Activated CD8-positive, alpha-beta memory T cell treated with anti-CD3 and anti-CD28 coated beads for 4 hours (primary cell): ENCODE measurements at places on chromosomes 5 and 9.

GRCh38 chr5:28301712-28302111 is 1263.3 kb upstream of the CDH9 start:
- no peak for DNase-seq

GRCh38 chr5:57986761-57987341 is 473.0 kb downstream of the PLK2 start:
- no peak for DNase-seq

DNA sequence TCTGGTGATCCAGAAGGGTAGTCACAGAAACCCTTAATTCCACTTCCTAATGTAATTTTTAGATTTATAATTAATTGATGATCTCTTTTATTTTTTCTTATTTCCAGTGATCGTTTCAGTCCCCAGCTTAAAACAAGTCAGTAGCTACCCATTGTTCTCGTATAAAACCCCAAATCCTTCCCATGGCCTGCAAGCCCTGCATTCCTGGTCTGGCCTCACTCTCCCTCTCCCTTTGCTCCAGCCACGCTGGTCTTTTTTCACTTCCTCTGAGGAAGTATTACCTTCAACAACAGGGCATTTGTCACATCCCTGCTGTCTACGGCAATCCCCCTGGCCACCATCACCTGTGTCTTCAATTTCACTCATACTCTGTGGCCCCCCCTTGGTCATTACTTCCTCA is 44.8 kb downstream of the ACOT12 start:
- DNase-seq = no peak

- no peak for DNase-seq
These were observed 12.1 kb upstream of the P4HA2 start for GRCh38 chr5:132239776-132240175.

DNA sequence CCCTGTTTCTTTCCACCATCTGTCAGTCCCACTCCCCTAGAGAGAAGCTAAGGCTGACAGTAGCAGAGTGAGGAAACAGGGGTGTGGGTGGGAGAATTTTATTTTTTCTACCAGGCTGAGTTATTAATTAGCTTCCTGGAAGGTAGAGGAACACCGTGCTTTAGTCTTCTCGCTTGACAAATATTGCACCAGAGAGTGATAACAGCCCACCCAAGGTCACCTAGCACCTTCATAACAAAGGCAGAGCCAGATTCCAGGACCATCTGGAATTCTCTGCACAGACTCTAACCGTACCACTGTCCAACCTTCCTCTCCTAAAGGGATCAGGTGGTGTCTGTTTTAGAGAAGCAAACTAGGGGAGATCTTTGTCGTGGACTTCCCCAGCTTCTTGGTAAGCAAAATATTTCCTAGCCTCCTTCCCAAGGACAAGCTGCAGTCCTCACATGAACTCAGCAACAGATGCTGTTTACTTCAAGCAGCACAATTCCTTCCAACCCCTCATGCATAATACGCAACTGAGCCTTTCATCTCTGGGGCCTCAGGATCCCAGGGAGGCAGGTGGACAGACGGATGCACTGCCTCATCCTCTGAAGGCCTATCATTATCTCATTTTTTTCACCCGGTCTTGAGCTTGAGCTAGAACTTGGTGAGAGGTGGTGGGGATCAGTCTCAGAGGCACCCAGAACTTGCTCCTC is 308.7 kb upstream of the BRINP1 start:
- no peak for DNase-seq

DNA sequence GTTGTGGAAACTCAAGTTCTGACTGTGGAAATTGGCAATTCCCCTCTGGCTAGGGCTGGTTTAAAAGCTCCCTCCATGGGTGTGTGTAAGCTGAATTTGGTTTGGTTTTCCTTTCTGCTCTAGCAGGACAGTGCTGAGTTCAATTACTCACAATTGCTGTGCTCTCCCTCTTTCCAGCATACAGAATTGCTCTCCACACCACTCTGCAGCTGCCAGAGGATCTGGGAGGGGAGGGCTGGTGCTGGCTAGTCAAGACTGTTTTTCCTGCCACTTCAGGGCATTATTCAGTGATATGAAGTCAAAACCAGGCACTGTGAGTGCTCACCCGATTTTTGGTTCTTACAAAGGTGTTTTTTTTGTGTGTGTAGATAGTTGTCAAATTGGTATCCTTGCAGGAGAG is 336.9 kb upstream of the SLC24A2 start:
- no peak for DNase-seq

- no peak for DNase-seq
These were observed 23.4 kb downstream of the LARP1 start for GRCh38 chr5:154778534-154778933.

DNA sequence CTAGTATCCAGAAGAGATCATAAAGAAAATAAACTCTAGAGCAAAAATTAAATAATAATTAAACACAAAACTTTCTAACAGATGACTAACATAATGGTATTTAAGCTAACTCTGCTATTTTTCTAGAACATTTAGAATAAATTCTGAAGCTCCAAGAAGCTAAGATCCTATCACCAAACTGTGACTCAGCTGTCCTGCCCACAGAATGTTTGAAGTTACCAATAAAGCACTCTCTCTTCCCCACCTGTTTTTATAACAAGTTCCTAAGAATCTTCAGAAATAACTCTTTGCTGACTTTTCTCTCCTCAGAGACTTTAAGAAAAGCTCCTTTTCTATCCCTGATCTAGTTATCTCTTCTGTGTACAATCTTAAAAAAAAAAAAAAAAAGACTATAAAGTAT is 6.0 kb upstream of the EFNA5 start:
- no peak for DNase-seq
